ENCODE measurements at places on chromosomes 1 and 21. TPM values are rescaled to one million over a fixed set of nuclear protein-coding genes. Genes with fewer than 3 reads are reported as not detected.

DNA sequence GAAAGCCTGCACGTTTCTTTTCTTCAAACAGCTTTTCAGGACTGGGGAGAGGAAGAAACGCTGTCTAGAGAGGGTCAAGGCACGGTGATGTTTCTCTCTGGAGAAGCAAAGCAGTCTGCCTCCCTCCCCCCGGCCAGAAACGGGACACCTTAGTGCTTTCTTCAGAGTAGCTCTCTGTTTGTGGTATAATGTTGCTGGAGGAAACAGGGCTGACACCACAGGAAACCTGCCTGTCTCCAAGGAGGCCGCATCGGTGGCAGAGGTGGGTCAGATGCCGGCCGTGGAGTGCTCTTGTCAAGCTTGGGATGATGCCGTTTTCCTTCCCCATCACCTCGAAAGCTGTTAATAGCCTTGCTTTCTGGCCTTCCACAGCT is 139.4 kb downstream of the DHRS3 start:
- no peaks in the 10 kb centered on the region for H3K36me3 ChIP-seq
- H3K27me3 ChIP-seq = no peaks in the 10 kb centered on the region
- DNase-seq = no peak
- H3K27ac ChIP-seq = peak overlapping the region; percentile 85
- no peak overlapping the region for H3K4me3 ChIP-seq

- no peaks in the 10 kb centered on the region for H3K27me3 ChIP-seq
- no peak for DNase-seq
- no peaks in the 10 kb centered on the region for H3K36me3 ChIP-seq
- no peak overlapping the region for H3K4me3 ChIP-seq
- H3K27ac ChIP-seq = no peak overlapping the region
- no peaks in the 10 kb centered on the region for H3K4me1 ChIP-seq
These were observed 59.4 kb upstream of the GNG4 start for GRCh38 chr1:235709018-235709417.

- no peaks in the 10 kb centered on the region for H3K36me3 ChIP-seq
- H3K27me3 ChIP-seq = no peaks in the 10 kb centered on the region
- no peaks in the 10 kb centered on the region for H3K4me1 ChIP-seq
- no peak overlapping the region for H3K4me3 ChIP-seq
- no peak overlapping the region for H3K27ac ChIP-seq
- no peak for DNase-seq
These were observed 390.7 kb downstream of the BRINP2 start for GRCh38 chr1:177561436-177561835.

DNA sequence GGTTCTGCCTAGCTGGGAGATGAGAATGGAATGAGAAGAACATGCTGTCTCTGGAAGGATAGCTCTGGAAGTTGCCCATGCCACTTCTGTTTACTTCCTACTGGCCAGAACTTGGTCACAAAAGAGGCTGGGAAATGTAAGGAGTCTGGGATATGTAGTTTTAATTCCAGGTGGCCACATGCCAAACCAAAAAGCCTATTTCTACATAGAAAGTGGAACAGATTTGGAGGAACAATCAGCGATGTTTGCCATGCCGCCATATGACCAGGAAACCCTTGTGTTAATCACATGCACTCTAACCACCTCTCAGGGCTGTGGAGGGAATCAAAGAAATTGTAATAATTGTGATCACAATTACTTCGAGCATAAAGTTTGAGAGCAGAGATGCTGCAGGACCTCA is 10.0 kb upstream of the OLIG2 start:
- DNase-seq = no peak
- H3K36me3 ChIP-seq = no peaks in the 10 kb centered on the region
- no peak overlapping the region for H3K4me3 ChIP-seq
- H3K27ac ChIP-seq = no peak overlapping the region
- H3K4me1 ChIP-seq = no peaks in the 10 kb centered on the region

GRCh38 chr1:30005972-30006619 is 717.3 kb downstream of the MATN1 start:
- no peaks in the 10 kb centered on the region for H3K4me1 ChIP-seq
- no peak overlapping the region for H3K27ac ChIP-seq
- DNase-seq = no peak
- H3K27me3 ChIP-seq = no peaks in the 10 kb centered on the region
- H3K36me3 ChIP-seq = no peaks in the 10 kb centered on the region

RGS5 gene
- total RNA-seq = 189 TPM

CD247 gene
- total RNA-seq = not detected

TRABD2B gene
- 1.1 TPM for total RNA-seq

Measured in prostate gland (tissue), 2 donors.